ENCODE measurements at places on chromosomes 1 and 21.

GRCh38 chr21:31135531-31136184 lies 97.4 kb upstream of the KRTAP19-8 start:
- DNase-seq = no peak

- DNase-seq = no peak
Observed at GRCh38 chr1:197798492-197798891, 23.2 kb upstream of the DENND1B start.

DNA sequence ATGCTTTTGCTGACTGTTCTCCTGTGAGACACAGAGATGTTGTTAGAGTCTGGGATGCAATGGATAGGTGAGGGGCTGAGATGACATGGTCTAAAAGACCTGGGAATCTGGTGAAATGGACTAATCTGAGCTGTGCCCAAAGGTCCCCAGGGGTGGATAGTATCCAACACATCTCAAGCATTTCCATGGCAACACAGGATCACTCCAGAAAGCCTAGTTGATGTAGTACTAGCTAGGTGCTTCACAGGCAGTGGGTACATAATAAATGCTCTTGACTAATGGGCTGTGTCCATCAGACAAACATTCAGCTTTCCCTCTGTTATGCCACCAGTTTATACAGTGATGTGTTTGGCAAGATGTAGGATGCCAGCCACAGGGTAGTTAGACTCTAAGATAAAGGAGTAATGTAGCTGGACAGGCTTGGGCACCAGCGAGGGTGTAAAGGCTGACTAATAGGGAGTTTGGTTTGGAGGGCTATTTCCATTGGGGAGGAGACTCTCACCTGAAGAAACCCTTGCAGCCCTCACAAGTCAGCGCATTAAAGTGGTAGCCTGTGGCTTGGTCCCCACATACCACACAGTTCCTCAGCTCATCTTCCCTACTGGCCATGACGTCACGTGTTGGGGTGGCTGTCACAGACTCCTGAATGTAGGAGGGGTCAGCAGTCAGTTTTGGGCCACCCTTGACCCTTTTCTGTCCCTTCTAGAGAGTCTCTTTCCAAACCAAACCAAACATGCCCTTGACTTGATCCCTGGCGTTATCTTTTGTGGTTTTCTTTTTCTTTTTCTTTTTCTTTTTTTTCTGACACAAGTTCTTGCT lies 1.8 kb downstream of the NR1I3 start:
- DNase-seq = no peak

DNA sequence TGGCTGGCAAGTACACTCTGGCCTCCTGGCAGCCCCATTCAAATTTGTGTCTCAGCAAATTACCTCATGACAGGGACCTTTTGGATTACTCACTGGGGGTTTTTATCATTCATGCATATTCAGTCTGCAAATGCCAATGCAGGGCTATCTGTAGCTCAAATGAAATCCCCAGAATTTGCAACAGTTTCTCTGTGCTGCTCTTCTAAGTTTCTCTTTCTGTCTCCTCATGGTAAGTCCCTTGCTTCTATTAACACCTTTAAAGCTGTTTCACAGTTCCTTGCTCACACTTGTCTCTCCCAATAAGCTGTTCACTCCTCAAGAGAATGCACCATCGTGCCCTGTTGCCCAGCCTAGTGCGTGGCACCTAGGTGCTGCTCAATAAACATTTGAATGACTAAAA lies 3.3 kb upstream of the FAM78B start:
- DNase-seq = no peak

GRCh38 chr1:17239420-17239819 lies 9.5 kb upstream of the PADI3 start:
- DNase-seq = no peak

DNA sequence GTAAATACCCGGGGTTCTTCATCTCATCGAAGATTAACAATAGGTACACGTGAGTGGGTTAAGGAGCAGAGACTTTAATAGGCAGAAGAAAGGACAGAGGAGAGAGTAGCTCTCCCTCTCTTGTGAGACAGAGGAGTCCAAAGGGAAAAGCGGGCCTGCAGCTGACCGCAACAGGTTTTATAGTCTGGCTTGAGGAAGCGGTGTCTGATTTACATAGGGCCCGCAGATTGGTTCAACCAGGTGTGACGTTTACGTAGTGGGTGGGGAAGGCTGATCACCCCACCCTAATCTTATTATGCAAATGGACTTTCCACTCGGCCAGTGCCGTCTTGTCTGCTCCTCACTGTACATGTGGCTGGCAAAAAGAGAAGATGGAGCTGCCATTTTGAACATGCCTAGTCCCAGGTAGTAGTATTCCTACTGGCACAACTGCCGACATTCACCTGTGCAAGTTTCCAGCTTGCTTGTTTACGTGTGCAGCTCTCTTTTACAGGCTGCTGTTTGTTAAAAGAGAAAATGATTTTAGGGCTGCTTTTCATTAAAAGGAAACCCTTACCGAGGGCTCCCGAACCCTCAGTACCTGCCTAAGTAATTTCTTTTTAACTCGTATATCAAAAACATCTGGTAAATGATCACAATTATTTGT lies 10.6 kb downstream of the CDC14A start:
- no peak for DNase-seq

- no peak for DNase-seq
Observed at GRCh38 chr1:211009944-211010343, 124.0 kb downstream of the KCNH1 start.

GRCh38 chr1:109514846-109515245 lies 5.3 kb upstream of the AMIGO1 start:
- DNase-seq = no peak

- no peak for DNase-seq
Observed at GRCh38 chr1:176101951-176102642, 105.0 kb downstream of the COP1 start.

DNA sequence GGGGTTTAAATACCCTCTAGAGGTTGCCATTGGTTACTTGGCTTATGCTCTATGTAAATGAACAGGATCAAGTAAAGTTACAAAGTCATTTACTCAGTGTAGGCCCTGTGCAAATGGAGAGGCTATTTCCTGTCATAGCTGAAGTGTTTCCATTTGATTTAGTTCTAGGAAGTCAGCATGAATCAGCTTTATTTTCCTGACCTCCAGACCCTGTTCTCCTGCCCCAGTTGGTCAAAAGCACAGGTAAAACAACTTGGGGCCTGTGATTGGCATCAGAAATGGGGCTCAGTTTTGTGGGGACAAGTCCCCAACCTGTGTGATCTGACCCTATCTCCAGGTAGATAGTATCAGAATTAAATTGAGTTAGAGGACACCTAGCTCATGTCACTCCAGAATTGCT lies 239.9 kb downstream of the HHAT start:
- no peak for DNase-seq

GRCh38 chr1:157000686-157001085 lies 44.9 kb downstream of the ARHGEF11 start:
- no peak for DNase-seq

DNA sequence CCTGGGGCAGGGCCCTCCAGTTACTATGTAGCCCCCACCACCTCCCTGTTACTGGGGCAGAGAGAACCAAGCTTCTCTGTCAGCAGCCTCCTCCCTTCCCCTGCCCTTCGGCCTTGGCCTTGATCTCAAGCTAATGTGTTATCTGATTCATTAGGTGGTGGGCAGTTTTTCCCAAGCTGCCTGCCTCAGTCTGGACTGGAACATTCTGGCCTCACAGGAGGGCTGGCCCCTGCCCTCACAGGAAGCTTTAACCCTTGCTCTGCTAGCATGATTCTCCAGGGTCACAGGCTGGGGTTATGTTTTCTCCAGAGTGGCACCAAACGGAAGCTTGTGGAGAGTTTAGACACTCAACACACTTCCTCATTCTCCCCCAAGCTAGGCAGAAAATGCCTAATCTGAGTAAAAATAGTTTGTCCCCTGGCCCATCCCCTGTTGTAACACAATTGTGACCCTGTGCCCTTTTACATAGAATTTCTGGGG lies 37.2 kb upstream of the SLC6A9 start:
- no peak for DNase-seq

DNA sequence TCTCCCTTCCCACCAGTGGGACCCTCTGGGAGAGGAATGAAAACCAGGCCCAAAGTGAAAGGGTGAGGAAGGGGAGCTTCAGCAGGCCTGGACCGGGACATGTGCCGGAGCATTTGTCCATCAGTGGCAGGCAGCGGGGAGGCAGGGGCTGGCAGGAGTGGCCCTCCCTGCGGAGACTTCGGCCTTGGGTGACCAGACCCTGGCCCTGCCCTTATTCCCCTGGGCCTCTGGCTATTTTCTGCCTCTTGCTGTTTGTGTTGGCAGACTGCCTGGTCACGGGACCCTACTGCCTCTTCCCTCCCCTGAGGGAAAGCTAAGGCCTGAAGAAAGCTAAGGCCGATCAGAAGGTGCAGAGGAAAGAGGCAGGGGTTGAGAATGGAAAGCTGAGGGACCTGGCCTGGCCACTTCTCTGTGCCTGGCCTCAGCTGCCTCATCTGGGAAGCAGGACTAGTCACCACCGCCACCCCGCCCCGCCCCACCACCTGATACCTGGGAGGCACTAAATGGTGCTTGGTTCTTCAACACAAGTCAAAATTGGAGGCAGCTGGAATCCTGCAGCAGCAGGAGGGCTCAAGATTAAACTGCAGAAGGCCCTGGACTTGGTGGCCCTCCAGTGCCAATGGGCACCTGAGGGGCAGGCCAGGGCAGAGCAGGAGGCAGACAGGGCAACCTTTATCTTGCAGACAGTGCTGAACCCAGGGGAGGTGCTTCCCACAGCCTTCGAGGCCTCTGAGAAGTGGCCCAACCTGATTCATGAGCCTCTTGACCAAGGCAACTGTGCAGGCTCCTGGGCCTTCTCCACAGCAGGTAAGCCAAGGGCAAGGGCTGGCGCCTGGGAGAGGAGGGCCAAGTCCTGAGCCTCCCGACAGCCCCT lies 7.9 kb downstream of the TINAGL1 start:
- no peak for DNase-seq

- no peak for DNase-seq
Observed at GRCh38 chr1:121444096-121444495, 259.3 kb downstream of the SRGAP2C start.

GRCh38 chr1:112722601-112723510 lies 7.7 kb upstream of the PPM1J start:
- no peak for DNase-seq

- no peak for DNase-seq
Observed at GRCh38 chr1:16967095-16967575, 13.3 kb downstream of the MFAP2 start.

- DNase-seq = no peak
Observed at GRCh38 chr21:14620152-14620551, 74.0 kb upstream of the SAMSN1 start.

GRCh38 chr1:47664356-47664755 lies 226.5 kb downstream of the FOXD2 start:
- no peak for DNase-seq

DNA sequence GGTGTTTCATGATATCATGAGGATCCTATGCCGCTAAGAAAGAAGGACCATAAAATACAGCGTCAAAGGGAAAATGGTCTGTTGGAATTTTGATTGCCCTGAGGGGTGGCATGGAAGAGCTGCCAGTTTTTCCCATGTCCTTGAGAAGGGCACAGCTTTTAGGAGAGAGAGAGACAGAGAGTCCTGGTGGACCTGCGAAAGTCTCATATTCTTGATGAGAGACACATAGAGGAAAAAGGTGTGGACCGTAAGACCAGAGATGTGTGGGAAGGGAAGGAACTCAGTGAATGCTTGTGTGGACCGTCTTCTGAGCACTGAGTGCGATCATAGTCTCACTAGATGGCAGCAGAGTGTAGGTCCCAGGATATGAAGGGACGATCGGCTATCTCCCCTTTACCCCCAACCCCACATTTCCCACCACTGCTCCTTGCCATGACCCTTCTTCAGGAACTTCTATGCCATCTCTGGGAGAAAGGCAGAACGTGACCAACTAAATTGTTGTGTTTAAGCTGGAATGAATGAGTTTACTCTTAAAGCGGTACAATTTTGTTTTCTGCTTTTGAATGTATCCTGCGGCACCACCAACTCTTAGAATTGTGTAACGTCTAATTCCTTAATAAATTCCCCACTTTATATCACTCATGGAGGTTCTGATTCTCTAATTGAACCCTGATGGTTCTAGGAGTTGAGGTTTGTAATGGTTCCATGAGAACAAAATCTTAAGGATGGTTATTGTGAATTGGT lies 117.7 kb downstream of the CTH start:
- no peak for DNase-seq

- no peak for DNase-seq
Observed at GRCh38 chr1:64601207-64601606, 131.3 kb downstream of the CACHD1 start.

DNA sequence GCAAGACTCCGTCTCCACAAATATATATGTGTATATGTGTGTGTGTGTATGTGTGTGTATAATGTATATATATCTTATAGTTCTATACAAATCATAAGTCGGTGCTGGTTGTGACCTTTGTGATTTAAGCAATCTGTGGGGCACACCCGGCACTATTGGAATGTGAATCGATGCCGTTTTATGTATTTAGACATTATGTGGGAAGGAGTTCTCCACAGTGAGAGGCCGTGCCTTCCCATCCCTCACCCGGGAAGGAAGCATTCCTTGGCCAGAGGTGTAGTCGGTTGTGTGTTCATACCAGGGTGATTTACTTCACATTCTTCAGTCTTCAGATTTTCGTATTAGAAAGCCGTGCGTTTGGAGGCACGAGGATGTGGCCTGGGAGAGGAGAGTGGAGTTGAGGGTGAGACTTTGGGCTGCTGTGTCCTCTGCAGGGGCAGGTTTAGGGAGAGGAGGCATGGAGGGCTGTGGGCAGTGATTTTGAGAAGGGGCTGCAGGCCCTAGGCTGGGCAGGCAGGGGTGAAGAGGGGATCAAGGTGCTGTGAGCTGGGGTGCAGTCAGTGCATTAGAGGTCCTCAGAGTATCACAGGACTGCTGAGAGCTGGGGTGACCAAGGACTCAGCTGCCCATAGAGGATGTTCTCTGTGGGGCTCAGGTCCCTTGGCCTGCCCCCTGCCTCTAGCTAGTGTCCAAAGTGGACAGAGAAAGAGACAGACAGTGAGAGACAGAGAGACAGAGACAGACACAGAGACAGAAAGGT lies 57.7 kb downstream of the TRIM11 start:
- DNase-seq = no peak

- no peak for DNase-seq
Observed at GRCh38 chr1:241308471-241308870, 48.5 kb downstream of the RGS7 start.

GRCh38 chr21:46503922-46504550 lies 45.3 kb downstream of the DIP2A start:
- DNase-seq = no peak

DNA sequence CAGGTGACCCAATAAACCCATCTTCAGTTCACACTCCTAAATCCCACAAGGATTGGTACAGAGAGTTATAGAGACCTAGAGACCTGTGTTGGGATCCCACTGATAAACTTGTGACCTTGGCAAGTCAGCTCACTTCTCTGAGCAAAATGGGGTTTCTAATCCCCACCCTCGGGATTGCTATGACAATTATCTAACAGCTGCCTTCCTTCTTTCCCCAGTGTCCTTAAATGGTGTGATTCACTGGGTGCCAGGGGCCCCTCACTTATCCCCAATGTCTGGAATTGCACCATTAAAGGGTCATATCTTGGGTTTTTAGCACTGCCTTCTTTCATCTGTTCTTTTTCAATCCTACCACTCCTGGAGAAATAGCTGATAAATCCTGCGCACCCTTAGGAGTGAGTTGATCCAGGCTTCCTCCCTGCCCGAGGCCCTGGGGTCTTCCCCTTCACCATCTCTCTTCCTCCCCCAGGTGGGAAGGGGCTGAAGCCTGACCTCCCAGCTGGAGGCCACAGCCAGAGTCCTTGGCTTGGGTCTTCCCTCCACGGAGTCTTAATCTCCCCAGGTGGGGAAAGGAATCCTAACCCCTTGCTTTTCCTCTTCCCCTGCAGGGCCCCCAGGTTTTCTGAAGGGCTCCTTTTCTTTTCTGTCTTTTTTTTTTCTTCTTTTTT lies 39.7 kb downstream of the LACTBL1 start:
- DNase-seq = no peak

All from T-helper 2 cell (primary cell).